Fibroblast of skin of right quadriceps (primary cell): ENCODE measurements at places on chromosomes 6 and 20.

- no peak for DNase-seq
Observed at GRCh38 chr20:59576216-59576953, 28.0 kb upstream of the PHACTR3 start.

DNA sequence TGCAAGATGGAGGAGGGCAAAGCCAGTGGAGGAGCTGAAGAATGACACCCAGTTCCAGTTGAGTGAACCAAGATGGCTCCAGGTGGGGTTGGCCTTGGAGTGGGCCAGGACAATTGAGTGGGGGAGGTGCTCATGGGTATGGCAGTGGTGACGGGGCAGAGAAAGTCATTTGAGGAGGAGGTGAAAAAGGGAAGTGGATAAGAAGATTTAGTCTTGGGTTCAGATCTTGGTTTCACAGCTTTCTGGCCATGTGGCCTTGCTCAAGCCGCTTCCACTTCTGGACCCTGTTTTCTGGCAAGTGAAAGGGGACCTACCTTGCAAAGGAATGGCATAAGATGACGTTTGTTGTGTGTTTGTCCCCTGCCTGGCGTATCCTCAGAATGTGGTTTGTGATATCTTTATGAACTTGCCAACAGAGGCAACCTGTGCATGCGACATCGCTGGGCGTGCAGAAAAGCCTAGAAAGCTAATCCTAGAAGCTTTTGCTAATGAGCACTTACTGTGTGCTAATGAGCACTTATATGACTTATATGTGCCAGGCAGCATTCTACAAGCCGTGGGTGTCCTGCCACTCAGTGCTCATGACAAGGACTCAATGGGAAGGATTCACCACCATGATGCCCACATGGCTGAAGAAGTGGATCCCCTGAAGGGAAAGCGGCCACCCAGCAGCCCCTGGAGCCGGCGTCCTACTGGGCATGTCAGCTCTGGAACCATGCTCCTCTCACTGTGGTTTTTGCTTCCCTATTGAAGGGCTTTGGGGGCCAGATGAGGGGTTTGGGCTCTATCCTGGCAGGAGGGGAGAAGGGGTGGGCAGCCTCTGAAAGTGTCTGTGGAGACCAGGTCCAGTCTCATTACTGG is 23.6 kb upstream of the STX16 start:
- DNase-seq = no peak

DNA sequence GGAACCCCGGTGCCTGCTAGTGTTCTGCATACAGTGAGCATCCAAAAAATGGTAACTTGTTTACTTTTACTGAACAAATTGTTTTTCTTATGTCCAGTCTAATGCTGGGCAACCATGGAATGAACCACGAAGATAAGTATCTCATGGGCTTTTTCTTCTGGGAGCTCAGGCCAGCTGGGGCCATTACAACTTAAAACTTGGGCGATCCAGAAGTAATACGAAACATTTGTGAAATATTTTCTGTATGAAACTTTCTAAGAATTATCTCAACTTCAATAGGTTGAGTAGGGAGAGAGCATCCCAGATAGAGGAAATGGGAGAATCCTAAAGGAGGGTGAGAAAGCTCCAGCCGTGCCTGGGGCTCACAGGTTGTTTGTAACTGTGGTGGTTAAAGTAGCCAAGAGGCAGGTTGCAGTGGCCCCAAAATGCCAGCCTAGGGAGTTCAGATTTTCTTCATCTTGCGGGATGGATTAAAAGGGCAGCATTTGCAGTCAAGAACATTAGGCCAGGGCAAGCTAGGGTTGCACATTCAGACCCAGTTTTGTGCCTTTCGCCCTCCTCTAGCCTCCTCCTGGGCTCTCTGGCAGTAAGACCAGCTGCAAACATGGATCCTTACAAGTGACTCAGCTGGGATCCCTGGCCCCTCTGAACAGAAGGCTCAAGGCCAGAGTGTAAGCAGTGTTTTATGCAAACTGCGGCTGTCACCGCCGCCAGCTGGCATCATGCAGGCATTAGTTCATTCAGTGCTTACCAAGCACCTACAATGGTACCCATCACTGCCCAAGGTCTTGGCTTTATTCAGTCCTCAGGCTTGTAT is 41.5 kb downstream of the ELMO2 start:
- no peak for DNase-seq

DNA sequence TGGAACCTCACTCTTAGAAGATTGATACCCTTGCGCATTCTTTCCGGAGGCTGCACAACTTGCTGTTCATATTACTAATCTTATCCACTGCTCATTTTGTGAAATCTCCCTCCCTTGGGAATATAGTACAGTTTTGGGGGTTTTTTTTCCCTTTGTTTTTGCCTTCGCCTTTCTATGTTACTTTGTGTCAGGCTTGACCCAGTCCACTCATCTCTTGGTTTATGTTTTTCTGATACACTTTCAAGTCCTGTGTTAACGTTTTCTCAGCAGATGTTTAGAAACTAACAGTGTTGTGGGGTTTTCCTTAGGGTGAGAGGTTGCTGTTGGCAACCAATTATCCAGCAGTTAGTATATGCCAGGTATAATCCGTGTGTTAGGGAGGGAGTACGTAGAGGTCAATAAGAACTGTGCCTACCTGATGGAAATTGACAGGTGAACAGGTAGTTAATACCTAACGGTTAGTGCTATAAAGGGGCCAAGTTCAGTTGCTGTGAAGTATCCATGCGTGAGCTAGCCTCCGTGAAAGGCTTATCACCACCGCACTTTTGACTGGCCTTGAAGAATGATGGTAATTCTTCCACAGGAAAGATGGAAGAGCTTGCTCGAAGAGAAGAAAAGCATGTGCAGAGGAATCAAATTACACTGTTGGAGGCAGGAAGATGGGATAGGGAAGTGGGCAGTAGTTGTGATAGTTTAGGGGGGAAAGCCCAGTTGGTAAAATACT is 1.4 kb downstream of the NFYA start:
- peak; percentile 25 for DNase-seq

GRCh38 chr20:496126-496696 is 33.9 kb upstream of the TBC1D20 start:
- DNase-seq = no peak

- no peak for DNase-seq
Observed at GRCh38 chr6:110211753-110212152, 31.5 kb downstream of the CDC40 start.

DNA sequence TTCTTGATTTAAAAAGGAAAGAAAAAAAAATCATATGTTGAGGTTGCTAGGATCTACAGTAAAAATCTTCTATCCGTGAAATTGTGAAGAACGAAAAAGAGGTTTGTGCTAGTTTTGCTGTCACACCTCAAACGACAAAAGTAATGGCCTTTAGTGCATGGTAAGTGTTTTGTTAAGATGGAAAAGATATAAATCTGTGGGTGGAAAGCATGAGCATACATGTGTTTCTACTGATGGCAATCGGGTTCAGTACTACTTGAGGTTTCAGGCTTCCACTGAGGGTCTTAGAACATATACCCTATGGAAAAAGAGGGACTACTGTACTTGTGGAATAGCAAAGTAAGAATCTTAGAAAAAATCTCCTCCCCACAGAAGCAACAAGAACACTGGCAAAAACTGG is 58.0 kb downstream of the AHI1 start:
- no peak for DNase-seq

DNA sequence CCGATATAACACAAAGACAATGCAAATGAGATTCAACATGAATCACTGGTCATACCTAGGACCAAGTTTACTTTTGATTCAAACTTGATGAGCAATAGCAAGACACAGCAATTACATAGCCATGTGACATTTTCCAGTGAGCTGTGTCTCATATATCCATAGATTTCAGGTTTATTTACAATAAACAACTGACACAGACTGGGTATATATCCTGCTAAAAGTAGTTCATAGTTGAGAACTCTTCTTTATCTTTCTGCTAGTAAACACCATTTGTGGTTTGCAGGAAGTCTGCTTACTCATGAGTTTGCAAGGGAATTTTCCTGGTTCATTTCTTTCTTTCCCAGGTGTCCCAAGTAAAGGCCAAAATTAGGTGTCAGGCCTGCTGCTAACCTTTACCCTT is 343.4 kb downstream of the KIF16B start:
- DNase-seq = no peak

GRCh38 chr20:37866051-37866450 is 36.9 kb upstream of the VSTM2L start:
- DNase-seq = no peak

GRCh38 chr6:15329197-15329671 is 83.4 kb downstream of the JARID2 start:
- peak; percentile 99 for DNase-seq

DNA sequence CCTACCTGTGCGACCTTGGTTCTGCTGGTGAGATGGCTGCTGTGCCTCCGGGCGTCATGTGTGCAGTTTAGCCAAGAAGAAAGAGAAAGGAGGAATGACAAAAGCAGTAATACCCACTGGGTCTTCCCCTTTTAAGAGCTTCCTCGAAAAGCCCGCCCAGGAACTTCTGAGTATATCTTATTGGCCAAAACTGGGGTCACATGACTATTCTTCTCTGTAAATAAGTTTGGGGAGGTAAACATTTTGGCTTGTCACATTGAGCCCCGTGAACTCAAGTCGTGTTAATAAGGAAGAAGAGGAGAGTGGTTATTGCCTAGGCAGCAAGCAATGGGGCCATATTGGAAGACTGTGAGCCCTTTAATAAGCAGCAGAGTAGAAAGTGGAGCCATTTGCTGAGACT is 130.4 kb upstream of the ECI2 start:
- DNase-seq = no peak

DNA sequence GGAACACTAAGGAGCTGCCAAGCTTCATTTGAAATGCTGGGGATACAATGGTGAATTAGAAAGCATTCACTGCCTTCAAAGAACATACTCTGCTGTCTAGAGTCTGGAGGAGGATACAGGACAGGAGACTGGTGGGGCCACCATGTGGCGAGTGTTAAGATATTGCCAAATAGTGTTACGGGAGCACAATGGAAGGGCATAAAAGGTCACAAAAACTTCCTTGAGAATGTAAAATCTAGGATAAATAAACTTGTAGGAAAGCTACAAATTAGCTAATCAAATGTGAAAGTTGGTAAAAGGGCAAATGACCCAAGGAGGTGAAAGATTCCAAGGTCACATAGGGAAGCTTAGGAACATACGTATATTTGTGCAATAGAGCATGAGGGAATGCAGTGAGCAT is 271.7 kb downstream of the RFPL4B start:
- DNase-seq = no peak

GRCh38 chr6:99967052-99967451 is 27.0 kb downstream of the MCHR2 start:
- no peak for DNase-seq

DNA sequence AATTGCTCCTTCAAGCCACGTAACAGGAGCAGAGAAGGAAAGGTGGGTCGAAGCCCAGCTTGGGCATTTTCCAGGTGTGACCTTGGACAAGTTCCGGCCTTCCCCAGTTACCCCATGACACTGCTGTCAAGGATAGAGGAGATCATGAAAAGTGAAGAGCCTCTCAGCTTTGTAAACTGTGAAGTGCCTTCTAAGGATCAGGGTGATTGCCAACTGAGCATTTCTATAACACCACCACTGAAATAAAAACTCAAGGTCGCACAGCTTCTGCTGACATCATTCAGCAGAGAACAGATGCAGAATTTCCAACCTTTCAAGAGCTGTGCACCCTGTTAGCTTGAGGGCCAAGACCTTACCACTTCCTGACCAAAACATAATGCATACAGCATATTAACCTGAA is 24.0 kb upstream of the ZMYND8 start:
- no peak for DNase-seq

- no peak for DNase-seq
Observed at GRCh38 chr20:49563015-49563980, 4.6 kb downstream of the PTGIS start.

- no peak for DNase-seq
Observed at GRCh38 chr6:31837369-31838113, 10.0 kb downstream of the HSPA1B start.

DNA sequence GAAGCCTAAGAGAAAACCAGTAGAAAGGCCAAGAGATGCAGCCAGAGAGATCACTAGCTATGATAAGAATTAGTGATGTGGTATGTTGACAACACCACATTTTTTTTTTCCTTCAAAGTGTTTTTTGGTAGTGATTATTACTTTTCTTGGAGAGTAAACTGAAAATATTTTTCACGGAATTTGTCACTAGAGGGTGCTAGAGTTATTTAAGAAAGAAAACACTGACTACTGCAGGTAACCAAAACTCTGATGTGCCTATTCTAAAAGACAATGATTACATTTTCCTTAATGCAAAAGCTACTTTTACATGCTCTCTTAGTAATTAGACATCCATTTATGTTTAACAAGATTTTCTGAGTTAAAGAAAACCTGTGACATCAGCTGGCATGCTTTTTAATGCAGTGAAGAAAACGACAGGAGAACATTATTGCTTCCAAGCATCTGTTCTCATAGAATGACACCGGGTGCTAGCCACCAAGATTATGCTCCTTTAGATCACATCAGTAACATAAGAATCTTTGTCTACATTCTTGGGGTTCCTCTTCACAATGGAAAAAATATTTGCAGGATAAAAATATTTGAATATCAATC is 28.8 kb downstream of the RWDD2A start:
- peak; percentile 43 for DNase-seq

DNA sequence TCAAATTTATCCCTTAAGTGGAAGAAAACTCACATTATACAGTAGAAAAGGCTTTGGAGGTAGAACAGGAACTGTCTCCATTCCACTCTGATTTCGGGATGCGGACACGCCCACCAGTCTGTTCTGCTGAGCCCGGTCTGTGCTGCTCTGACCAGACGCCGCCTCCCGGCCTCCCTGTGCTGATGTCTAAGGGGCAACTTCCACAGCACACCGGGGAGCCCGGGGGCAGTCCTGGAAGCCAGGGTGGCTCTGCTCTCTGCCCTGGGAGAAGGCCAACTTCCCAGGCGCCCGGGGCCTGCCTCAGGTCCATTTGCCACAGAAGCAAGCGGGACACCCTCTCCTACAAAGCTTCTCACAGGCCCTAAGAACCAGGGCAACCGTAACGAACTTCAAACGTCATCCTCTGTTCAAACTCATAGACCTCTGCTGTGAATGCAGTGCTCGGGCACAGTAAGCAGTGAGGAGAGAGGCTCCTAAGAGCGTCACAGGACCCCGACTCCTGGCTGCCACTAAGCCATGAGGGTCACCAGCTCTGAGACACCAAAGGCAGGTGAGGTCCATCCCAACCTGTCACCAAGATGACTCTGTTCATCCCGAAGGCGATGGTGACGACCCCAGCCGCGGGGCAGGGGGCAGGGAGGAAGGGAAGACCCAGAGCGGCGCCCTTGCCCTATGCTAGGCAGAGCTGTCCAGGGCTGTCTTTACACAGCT is 5.6 kb downstream of the TAF4 start:
- DNase-seq = no peak

DNA sequence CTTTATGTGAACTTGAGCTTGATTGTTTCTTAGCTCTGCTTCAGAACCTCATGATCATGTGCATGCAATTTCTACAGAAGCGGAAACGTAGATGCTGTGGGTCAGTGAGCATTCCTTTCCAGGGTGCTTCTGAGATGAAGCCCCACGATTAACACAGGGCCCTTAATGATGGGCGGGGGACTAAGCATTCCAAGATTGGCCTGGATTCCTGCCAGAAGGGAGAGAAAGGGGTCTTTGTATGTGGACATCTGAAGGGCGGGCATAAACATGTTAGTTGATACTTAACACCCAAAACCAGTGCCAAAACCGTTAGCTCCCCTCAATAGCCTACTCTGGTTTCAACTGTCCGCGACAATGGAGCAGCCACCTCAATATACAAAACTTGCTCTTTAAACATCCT is 46.9 kb upstream of the POU3F2 start:
- no peak for DNase-seq
